ENCODE measurements at places on chromosomes 5 and 9.

- no peak for DNase-seq
Measured at GRCh38 chr9:26746357-26747072, 146.1 kb downstream of the CAAP1 start.

DNA sequence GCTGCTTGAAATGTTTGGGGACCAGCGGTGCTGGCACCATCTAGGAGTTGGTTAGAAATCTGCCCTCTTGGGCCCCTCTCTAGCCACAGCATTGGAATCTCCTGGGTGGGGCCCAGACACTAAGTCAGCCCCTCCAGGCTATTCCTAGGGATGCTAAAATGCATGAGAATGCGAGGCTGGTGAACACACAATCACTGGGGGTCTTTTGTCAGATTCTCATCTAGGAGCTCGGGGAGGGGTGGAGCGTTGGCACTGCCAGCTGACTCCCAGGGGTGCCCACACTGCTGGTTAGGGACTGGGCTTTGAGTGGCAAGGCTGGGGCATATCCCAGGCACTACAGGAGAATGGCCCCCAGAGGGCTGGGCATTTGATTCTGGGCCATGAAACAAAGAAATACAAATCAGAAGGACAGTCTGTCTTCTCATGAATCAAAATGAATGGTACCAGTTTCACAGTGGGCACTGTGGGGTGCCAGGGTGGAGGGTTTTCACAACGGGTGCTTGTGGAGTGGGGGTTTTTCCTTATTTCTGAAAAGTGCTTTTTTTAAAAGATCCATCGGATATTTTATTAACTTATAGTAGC is 127.8 kb upstream of the RAPGEF1 start:
- DNase-seq: no peak

GRCh38 chr9:127034691-127035090 is 87.7 kb downstream of the ANGPTL2 start:
- no peak for DNase-seq

GRCh38 chr9:70902692-70903131 is 218.7 kb downstream of the TRPM3 start:
- no peak for DNase-seq

DNA sequence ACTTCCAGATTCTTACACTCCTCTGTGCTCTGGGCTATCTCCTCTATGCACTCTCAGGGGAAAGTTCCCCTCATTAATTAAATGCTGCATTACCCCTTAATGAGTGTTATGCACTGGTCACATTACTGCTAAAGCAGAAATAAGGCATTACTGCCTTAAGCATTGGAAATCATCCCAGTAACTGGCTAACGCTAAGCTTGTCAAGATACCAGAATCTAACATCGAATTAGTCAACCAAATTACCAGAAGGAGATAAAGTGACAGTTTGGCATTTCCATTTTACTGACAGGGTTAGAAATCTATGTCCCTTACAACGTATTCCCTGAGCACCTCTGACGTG is 69.5 kb upstream of the FAM169A start:
- DNase-seq: no peak

DNA sequence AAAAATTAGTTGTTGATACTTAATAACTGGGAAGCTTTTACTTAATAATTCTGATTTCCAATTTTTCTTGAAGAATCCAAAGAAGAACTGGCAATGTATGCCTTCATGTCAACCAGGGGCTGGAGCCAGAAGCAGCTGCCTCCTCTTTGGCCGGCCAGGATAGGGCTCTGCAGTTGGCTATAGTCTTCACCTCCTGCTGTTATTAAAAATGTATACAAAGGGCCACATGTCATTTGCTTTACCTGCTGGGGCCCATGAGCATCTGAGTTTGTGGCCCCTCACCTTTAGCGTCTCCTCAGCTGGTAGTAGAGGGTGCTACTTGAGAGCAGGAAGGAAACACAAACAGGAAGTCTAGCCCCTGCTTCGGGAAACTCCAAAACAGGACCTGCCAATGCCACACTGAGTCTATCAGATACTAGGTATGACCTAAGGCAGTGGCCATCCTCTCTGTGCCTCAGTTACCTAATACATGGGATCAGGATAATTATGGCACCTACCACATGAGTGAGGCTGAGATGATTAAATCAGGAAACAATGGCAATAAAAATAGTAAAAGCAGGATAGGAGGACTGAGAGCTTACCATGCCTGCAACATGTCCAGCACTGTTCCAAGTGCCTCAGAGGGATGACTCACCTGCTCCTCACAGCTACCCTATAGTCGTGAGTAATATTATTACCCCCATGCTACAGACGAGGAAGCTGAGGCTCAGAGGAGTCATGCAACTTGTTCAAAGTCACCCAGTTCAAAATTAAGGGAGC is 21.3 kb downstream of the CCDC69 start:
- DNase-seq: no peak

DNA sequence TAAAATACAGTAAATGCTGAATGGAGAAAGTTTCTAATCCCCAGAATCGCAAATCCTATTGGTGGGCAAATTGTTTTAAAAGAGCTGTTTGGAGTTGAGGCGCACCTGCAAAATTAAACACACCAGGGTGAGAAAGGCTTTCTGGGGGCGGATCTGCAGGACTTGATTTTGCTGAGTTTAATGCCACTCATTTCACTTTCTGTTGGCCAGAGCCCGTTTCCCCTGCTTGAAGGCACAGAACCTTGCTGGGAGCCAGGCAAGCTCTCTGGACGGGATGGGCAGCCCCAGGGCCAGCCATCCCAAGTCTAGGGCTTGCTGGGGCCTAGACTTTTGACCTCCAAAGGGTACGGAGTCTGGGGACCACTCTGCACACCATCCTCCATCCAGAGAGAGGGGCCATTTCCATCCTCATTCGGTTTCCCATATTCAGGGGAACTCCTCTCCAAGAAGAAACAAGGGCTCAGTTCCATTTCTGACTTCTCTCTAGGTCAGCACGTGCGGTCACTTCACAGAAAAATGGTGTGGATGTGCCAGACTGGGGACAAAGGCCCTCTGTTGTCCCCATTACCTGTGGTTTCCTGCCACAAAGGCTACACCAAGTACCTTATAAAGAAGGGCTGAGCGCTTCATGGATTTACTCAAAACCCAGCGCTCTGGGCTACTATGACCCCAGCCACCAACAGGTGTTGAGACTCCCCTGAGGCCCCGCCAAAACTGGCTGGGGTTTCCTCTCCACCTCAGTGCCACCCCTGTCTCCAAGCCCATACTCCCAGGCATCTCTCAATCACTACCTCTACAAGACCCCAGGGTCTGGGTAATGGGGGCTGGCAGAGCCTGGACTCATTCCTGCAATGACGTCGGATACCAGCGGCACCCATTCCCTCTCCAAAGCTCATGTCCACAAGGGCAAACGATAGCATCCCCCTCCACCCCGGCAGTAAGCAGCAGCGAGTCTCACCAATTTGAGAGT is 170.0 kb downstream of the AUH start:
- DNase-seq: no peak

GRCh38 chr5:91089758-91090157 is 293.4 kb downstream of the ARRDC3 start:
- DNase-seq: no peak

Data from AML-193 (cell line).